ENCODE measurements at places on chromosomes 7 and 10. TPM values are rescaled to one million over a fixed set of nuclear protein-coding genes. Genes with fewer than 3 reads are reported as not detected.

GRCh38 chr10:126671402-126671975, 996 bp upstream of the C10orf90 start:
- no peak for DNase-seq

DNA sequence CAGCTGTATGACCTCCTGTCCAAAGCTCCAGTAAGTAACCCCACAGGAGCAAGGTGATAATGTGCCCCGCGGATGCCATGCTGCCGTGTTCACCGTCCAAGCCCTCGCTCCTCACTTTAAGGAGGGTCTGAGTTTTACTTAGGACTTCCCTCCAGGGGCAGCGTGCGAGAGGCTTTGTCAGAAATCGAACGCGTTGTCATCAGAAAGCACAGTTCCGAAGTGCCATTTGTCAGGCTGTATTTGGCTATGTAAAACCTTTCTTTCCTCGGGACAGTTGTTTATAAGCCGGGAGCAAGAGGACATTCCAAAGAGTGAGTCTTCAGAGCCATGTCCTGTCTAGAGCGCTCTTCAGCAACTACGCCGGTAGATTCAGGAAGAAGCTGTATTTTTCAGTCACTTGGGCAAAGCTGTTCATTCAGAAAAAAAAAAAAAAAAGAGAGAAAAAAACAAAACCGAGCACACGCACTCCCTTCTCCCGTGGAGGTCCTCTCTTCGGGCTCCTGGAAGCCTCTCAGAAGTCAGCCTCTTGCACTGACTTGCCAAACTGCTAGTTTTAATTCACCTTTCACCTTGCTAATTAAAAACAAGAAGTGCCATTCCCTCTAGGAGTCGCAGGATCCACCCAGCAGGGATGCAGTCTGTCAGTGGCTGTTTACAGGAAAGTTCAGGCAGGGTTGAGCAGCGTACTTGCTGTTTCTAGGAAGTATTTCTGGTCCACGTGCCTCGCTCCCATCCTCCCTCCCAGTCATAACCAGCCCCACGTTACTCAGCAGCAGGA, at the start of gene SEMA3E:
Gene SEMA3E, minus strand, starts transcription at position 676 of the 778 bp plus-strand sequence.
- no peak for DNase-seq

DNA sequence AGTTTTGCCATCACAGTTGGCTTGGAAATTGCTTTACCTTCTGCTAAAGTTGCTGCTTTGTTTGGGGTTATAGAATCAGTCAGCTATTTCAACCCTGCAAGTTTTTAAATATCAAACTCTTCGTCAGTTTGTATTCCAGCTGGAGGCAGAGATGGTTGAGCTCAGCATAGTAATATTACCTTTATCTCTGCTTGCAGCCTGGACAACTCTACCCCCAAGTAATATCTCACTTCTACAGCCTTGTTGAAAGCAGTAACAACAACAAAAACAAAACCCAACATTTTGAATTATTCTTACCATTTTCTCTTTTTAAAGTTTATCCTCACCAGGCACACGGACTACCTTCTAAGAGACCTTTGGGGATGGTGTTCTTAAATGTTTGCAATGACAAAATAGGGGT, 239.1 kb upstream of the PHF14 start:
- DNase-seq, result no peak

DNA sequence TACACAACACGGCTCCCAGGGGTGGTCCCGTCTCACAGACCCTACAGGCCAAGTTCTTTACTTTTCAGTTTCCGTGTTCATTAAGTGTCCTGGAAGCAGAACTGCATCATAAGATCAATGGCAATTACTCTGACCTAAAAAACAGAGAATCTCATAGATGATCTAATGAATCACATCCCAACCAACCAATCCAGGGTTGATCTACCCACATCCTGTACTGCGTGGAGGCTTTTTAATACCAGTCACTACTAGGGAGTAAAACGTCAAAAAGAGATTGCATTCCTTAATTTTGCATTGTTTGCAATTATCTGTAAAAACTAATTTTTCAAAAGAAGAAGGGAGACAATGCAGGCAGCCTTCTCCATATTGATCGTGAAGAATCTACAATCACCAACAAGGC, 72.6 kb downstream of the PARD3 start:
- no peak for DNase-seq

DNA sequence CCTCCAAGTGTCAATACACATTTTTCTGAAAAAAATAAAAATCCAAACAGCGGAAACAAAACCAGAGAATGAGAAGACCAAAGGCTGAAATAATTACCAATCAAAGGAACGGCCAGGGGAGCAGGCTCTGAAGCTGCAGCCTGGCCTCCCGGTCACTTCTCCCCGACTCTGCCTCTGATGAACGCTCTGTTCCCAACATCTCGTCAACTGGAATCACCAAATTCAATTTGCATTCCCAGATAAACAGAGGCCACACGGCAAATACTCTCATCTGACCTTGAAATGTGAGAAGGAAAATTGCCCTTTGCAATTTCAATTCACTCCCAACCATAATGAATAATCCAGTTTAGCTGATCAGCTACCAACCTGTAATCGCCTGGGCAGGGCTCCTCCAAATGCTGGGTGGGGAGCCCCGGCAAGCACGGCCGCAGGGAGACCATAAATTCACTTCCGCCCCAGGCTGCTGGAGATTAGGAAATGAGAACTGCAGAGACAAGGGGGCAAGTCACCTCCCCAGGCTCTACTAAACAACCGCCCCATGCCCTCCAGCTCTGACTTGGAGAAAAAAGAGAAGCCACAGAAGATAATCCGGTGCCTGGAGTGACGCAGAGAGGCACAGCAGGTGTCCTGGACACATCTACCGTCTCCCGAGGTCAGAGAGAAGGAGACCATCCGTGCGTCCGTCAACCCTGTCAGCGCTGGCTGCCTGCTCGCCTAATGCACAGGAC, 153.2 kb downstream of the MAD1L1 start:
- DNase-seq, result no peak

- DNase-seq, result no peak
Observed at GRCh38 chr10:103552856-103553742, 59.6 kb downstream of the NEURL1 start.

DNA sequence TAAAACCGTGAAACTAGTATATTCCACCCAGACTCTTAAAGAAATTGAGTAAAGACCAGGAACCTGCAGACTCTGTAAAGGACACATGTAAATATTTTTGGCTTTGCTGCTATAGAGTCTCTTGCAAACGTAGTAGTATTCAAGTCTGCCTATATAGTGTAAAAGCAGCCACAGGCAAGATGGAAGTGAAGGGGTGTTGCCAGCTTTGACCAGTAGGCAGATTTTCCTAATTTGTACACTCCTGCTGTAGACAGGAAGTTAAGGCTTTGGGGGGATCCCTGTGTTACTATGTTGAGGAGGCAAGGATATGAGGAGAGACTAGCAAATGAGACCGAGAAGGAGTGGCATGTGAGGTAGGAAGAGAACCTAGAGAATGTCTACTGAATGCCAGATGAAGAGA, 27.7 kb downstream of the WAC start:
- DNase-seq, result no peak

- peak; percentile 17 for DNase-seq
Observed at GRCh38 chr10:124092860-124093773, at the start of gene CHST15. TSS of gene CHST15 (minus strand) at chr10:124093598. CDS start at chr10:124046212, 47,386 bp downstream.

- DNase-seq, result peak; percentile 71
Observed at GRCh38 chr10:27783660-27784059, 38.0 kb upstream of the MKX start.

DNA sequence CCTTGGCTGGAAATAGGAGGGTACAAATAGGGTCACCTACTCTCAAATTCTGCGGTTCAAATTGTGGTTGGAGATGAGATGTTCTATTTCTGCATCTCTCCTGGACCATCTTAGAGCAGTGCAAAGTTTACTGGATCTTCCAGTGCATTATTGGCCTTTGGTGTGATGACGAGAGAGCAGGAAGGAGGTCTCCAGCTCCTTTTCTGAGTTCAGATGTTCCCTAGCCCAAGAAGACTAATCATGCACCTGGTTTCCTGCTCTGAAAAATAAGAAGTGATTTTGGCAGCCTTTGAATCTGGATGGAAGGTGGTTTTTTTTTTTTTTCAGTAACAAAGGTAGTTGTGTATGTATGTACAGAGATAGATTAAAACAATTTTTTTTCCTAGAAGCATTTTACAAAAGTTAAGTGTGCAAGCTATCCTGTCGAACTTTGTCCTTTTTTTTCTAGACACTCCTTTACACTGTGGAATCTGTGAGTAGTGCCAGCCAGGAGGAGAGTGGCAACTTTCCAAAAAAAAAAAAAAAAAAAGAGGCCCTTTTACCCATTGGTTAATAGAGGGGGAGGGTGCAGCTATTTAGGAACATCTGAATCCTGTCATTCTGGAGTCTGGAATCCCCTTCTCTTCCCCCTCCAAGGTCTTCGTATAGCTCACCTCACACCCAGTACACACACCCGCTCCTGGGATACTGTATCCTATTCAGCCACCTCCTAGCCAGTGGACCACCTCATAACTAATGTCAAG, 26.3 kb downstream of the PAPSS2 start:
- no peak for DNase-seq

- no peak for DNase-seq
Observed at GRCh38 chr10:28400681-28401080, 97.8 kb upstream of the MPP7 start.

- no peak for DNase-seq
Observed at GRCh38 chr7:13321316-13321715, 633.9 kb downstream of the ARL4A start.

DNA sequence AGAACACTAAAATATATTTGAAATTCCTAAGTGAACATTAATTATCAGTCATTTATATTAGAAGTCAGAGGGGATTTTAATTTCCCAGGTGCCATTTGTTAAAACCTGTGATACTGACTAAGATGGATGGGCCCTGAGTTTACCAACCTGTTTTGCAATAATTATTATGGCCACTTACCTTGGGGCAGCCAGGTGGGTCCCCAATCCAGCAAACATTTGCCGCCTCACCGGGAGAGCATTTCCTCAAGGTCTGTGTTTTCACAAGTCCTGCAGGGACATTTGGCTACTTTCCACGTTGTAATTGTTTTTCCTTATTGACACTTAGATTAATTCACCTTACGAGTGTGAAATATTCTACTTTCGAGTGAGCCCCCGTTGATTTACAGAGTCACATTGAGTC, 251.2 kb upstream of the PPP2R2D start:
- no peak for DNase-seq

DNA sequence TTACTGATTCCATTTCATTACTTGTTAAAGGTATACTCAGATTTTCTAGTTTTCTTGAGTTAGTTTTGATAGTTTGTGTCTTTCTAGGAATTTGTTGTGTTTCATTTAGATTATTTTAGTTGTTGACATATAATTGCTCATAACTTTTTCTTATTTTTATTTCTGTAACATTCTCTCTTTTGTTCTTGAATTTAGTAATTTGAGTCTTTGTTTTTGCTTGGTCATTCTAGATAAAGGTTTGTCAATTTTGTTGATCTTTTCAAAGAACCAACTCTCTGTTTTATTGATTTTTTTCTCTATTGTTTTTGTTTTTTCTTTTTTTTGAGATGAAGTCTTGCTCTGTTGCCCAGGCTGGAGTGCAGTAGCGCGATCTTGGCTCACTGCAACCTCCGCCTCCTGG, 7.2 kb downstream of the EXOC6 start:
- no peak for DNase-seq

DNA sequence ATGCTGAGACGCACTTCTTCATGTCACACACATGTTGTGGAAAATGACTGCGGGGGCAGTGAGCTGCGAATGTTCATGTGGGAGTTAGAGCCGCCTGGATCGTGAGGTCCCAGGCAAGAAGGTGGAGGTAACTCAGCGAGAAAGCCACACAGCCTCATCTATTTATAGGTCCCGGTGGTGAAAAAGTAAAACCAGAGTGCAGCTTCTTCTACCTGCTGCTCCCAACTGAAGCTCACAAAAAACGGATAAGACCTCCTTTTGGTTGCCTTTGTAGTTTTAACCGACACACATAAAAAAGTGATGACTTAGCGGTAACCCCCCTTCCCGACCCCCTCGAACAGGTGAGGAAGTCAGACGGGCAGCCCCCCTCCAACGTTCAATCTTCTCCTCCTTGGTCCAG, 276.9 kb downstream of the GATA3 start:
- peak; percentile 17 for DNase-seq

HOXA7 gene
- not detected for total RNA-seq

CPEB3 gene
- 2.2 TPM for total RNA-seq

LRRTM3 gene
- total RNA-seq, result not detected

HERC4 gene
- total RNA-seq, result 59.6 TPM

VWDE gene
- 1.7 TPM for total RNA-seq

SLC29A3 gene
- total RNA-seq, result 3.3 TPM

Data from activated CD8-positive, alpha-beta T cell treated with anti-CD3 and anti-CD28 coated beads for 36 hours (primary cell).